GM20000 (cell line): ENCODE measurements at places on chromosomes 3 and 15.

- no peak for DNase-seq
Observed at GRCh38 chr15:75177360-75178071, 24.2 kb upstream of the C15orf39 start.

DNA sequence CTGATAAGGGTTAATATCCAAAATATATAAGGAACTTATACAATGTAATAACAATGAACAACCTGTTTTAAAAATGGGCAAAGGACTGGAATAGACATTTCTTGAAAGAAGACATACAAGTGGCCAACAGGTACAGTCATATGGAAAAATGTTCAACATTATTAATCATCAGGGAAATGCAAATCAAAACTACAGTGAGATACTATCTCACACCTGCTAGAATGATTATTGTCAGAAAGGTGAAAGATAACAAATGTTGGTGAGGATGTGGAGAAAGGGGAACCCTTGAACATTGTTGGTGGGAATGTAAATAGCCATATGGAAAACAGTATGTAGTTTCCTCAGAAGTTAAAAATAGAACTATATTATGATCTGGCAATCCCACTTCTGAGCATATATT lies 20.4 kb downstream of the GOLM2 start:
- DNase-seq: no peak

DNA sequence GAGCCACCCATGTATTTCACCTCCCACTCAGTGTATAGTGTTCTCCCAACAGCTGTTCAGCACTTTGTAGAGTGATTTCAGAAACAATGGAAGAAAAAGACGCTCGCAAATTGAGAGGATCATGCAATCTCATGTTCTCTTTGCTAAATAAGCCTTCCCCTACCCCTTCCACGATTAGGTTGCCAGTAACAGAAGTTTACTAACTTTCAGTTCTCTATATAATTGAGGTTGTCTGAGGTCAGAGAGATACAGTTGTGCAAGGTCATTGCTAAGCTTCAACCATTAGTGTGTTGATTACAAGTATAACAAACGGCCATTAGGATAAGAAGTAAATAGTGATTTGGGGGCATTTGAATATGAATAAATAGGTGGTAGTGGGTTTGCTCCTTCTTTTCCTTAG lies 99.6 kb downstream of the TUSC7 start:
- DNase-seq: no peak

DNA sequence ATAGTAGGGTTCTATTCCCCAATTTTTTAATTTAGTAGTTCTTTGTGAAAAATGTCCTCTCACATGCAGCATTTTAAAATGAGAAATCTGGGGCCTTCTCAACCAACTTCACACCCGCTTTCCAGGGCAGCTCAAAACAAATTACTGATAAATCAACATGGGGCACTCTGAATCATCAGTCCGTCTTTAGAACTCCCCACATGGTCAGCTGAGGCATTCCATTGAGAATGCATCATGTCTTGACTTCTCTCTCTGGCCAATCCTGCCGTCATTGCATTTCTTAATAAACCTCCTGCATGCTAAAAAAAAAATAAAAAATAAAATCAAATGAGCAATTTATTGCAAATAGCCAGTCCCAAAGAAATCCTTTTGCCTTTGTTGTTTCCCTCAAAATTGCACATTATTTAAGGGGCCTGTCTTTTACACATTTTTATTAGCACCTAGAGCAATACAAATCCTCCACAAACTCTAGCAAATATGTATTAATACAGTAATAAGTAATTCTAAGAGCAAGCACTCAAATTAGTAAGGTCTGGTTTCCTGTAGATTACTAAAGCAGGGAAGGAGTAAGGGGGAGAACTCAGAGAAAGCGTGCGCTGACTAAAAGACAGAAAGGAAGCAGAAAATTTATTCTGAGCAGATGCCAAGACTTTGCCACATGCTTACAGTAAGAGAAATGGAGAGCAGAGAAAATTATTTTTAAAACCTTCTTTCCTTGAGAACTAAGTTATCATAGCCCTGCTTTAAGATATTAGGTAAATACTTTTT lies 175.7 kb downstream of the TNIK start:
- DNase-seq: peak; percentile 21

DNA sequence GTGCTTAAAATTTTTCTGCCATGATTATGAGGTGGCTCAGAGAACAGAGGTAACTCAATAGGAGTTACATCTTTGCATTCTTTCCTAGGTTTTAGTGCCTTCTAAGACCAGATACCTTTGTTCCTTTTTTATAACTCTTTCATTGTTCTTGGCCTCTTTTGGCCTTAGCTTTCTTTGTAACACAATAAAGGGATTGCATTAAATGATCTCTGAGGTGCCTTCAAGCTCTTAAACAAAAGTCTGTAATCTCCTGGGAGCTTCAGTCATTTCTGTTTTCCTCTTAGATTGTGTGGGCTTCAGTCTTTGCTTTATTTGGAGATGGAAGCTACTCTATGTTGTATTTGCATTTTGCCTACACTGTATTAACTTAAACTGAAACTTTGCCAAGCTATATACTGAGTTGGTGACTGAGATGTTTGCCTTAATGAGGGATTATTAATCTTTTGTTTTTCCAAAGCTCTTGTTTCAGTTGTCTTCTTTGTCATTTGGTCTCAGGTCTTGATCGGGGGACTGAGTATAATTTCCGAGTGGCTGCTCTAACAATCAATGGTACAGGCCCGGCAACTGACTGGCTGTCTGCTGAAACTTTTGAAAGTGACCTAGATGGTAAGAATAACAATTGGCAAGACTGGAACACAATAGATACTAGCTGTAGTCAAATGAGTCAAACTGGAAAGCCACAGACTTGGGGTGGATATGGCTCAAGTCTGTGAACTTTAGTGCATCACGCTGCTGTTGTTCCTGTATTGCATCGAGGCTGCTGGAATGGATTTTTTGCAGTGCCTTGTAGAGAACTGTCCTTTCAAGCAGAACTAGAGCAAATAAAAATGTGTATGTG lies 110.3 kb downstream of the HCN4 start:
- DNase-seq: peak; percentile 9

DNA sequence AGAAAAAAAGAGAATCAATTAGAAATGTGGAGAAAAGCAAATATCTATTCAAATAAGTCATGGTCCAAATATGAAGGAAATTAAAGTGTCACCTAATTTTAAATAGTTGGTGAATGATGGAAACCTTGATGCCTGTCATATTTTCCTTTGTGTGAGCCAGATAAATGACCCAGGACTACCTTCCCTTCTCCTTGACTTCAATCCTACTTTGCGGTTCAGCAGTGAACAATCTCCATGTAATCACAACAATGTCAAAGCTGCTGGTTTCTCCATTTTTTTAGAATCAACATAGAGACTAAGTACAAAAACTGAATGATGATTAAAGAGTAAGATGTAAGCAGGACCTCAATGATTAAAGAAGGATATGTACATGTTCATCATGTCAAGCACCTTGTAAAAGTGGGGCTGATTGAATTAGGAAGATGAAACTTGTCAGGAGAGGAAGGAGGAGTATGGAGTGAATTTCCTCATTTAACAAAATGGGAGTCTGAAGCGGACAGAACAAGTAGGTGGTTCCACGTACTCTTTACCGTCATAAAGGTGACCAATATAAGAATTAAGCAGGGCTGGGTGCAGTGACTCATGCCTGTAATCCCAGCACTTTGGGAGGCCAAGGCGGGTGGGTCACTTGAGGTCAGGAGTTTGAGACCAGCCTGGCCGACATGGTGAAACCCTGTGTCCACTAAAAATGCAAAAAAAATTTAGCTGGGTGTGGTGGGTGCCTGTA lies 43.1 kb downstream of the TRPM1 start:
- no peak for DNase-seq

- DNase-seq: no peak
Observed at GRCh38 chr3:187112934-187113793, 26.1 kb downstream of the RPL39L start.

DNA sequence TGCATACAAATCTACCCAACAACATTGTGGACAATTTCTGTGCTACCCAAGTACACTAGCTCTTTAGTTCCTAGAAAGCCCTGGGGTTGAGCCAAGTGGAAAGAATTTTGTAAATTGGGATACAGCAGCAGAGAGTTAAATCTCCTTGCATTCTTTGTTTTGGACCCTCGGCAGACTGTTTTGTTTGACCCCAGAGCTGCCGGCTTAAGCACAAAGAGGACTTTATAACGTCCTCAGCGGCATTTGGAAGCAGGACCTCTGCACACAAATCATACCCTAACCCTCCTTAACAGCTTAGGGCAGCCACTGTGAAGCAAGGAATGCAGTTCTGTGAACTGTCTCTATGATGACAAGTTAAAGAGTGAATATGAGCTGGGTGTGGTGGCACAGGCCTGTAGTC lies 415.3 kb downstream of the CNTN4 start:
- no peak for DNase-seq

- DNase-seq: no peak
Observed at GRCh38 chr3:141280086-141280485, 48.5 kb downstream of the PXYLP1 start.

- no peak for DNase-seq
Observed at GRCh38 chr3:126452213-126452612, 23.5 kb downstream of the ZXDC start.

GRCh38 chr3:181941250-181941649 lies 229.5 kb downstream of the SOX2 start:
- DNase-seq: no peak

GRCh38 chr3:65729555-65729954 lies 309.2 kb downstream of the MAGI1 start:
- DNase-seq: no peak

DNA sequence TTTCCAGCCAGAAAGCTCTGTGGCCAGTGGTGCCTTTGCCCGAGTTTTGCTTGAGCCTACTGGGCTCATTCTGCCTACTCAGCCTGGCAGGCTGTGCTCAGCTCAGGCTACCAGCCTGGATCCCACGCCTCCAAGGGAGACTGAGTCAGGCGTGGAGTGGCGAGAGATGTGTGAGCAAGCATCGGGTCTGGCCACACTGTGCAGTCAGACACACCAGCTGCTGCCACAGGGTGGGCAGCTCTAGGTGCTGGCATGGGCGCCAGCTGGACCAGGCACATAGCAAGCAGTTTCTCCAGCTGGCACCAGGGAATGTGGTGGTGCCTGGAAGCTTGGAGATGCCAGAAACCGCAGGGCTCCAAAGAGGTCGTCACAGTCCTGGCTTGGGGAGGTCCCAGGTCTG lies 498.5 kb upstream of the CNTN4 start:
- DNase-seq: no peak

DNA sequence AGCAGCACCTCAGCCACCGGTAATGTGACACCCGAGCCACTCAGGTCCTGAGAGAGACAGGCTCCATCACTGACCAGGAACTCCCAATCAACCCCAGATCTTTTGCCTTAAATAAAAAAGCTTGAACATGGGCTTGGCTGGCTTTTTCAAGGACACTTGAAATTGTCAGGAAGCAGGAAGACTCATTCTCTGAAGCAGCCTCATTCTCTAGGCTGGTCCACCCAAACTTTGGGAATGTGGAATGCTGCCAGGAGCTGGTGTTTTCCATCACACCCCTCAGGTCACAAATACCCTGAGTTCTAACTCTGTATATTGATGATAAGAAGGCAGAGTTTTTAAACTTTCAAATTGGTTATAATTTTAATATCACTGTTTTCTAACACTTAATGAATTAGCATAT lies 17.0 kb downstream of the CXCR6 start:
- no peak for DNase-seq

- DNase-seq: no peak
Observed at GRCh38 chr3:49799761-49800160, at the start of gene CDHR4. TSS of gene CDHR4 (minus strand) at chr3:49799873. CDS start at chr3:49799812, 61 bp downstream.

DNA sequence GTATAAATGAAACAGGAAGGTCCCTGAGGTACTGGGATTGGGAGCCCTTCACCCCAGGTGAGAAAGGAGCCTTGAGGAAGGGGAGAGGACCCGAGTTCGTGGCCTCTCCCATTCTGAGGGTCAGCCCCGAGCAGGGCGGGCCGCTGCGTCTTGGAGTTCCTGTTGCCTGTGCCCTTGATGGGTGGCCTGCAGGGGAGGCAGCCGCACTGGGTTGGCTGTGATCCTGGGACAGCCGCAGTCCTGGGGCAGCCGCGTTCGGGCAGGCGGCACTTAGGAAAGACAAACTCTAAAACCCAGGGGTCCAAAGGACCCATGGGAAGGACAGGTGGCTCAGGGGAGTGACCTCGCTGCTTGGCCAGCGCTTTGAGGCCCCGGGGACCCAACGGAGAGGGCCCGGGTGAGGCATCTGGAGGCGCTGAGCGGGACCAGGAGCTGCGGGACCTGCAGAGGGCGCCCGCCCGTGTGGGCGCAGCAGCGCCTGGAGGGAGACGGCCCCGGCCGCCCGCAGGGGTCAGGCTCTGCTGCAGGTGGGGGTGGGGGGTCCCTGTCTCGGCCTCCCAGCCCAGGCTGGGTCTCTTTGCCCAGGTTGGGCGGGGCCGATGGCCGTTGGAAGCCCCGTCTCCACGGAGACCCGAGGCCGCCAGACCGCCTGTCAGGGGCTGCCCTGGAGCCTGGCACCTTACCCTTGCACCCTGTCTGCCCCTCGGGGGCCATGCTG lies 65.1 kb downstream of the HMCES start:
- peak; percentile 64 for DNase-seq

DNA sequence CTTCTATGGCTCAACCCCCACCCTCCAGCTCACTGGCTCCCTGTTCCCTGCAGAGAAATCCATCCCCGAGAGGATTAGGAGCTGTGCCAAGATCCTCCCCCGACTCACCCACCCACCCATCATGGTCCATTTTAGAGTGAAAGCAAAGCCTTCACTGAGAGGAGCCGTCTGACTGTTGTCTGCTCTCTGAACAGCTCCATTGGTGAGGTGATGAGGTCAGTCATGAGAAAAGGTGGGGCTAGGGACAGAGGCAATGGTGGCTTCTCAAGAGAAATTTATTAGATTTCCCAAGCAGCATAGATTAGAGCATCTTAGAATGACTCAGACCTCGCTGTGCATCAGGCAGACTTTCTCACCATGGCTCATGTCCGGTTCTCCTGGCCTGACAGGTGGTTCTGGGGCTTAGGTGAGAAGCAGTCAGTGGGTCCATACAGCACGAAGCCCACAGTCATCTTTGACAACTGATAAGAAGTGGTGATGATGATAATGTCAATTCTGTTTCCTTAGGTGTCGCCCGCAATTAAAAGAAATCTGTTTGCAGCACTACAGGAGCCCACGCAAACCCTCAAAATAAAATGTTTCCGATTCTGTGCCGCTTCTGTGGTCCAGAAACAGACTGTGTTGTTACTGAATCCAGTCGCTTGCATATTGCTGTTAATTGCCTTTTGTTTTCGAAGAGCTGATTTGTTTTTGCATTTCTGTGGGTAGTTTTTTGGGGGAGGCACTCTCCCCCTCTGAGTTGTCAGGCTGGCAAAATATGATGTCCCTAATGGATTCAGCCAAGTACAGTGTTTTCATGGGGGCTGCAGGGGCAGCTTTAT lies 24.8 kb upstream of the RHO start:
- DNase-seq: no peak

DNA sequence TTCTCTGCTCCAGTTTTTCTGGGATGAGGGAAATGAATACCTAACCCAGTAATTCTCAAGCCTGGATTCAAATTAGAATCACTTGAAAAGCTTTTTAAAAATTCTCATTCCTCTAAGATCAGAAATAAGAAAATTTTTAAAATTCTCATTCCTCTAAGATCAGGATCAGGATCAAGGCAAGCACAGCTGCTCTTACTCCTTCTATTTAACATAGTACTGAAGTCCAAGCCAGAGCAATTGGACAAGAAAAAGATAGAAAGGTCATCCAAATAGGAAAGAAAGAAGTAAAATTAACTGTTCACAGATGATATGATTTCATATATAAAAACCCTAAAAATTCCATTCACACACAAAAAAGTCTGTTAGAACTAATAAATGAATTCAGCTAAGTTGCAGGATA lies 24.2 kb upstream of the CLRN1 start:
- DNase-seq: no peak

- DNase-seq: peak; percentile 35
Observed at GRCh38 chr15:38242055-38242454, 10.6 kb upstream of the SPRED1 start.
